ENCODE measurements at places on chromosomes 2 and 18.

DNA sequence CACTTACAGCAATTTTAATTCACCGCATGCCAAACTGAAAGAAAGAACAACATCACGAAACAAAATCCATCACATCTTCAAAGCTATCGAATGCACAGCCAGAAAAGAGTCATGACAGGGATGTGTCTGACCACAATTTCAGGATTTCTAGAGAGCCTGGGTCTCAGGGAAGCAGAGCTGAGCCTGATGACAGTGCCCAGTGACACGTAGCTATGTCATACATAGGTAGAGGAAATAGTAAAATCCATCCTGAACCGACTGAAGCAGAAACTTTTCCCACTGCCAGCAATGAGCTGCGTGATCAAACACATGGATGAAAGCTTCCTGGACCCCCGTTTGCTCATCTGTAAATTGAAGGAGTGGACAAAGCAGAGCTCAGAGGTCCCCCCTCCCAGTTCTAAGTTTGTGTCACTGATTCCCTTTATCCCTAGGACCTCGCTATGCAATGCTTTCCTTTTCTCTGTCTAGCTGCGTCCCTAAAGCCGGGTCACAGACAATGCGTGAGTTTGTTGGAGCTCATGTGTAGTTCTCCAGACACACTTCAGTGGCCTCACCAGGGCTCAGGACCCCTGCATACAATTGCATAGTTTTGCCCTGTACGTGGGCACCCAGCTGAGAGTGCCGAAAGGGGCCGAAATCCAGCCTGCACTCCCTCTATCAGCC, 37.6 kb downstream of the CCBE1 start:
- ATAC-seq = no peak

- ATAC-seq = no peak
Measured at GRCh38 chr18:46042571-46043123, 29.4 kb downstream of the PSTPIP2 start.

DNA sequence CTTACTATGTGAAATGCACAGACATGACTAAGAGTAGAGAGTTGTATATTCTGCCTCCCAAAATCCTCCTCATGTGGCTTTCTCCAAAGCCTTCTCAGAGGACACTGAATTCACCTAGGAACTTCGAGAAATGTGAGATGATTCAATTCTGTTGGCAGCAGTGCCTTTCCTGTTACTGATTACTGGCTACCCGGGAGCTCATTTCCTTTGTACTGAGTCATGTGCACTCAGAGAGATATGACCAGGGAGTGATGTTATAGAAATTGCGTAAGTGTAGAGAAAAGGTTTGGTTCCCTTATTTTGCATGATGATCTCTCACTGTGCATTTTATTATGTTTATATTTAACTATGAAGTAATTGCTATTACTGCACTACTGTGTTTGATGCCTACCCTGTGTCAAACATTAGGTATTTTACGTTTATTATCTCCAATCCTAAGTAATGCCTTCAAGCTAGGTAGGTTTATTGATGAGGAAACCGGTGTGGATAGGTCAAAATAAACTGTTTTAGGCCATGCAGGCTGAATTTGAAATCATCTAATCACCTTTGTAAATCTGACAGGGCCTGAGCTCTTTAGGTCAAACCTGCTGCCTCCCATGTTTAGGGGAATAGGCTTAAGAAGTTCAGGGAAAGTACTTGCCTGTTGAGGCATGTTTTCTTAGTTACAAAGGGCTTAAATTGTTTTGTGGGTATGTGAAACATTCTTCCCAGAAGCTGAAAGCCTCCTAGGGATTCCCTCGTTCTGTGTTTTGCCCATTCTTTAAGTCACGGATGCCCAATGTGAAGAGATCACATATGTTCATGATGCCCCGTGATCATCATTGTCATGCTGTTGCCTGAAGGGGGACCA, 86.8 kb downstream of the FMNL2 start:
- ATAC-seq = peak; percentile 44

DNA sequence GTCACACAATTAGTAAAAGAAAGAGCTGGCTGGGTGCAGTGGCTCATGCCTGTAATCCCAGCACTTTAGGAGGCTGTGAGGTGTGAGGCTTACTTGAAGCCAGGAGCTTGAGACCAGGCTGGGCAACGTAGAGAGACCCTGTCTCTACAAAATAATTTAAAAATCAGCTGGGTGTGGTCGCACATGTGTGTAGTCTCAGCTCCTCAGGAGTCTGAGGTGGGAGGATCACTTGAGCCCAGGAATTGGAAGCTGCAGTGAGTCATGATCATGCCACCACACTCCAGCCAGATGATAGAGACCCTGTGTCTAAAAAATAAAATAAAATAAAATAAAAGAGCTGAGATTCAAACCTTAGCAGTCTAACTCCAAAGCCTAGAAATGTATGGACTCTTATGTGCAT, 39.0 kb upstream of the NEDD4L start:
- no peak for ATAC-seq

- ATAC-seq = peak; percentile 11
Measured at GRCh38 chr2:69683170-69683971, 39.8 kb upstream of the AAK1 start.

All from activated CD4-positive, CD25-positive, alpha-beta regulatory T cell treated with anti-CD3 and anti-CD28 coated beads, Interleukin-2, amount 50 U/mL, for 24 hours (primary cell).